ENCODE measurements at places on chromosomes 2 and 18.

GRCh38 chr2:28413152-28413898 is 20.7 kb downstream of the FOSL2 start:
- peak; percentile 56 for DNase-seq

DNA sequence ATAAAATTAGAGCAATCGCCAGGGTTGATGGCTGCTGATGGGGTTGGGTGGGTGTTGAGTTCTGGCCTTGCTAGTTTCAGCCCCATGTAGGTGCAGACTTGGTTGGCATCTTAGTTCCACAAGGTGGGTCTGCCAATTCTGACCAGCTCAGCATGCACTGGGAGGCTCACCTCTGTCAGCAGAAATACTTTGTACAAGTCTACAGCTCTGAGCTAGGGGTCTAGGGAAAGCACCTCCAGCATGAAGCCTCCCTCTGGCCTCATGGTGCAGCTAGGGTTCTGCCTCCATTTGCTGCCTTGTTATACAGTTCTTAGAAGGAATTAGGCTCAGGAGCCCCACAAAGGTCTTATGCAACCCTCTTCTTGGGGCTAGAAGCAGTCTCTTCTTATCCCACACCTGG is 278.9 kb upstream of the HDAC4 start:
- no peak for DNase-seq

DNA sequence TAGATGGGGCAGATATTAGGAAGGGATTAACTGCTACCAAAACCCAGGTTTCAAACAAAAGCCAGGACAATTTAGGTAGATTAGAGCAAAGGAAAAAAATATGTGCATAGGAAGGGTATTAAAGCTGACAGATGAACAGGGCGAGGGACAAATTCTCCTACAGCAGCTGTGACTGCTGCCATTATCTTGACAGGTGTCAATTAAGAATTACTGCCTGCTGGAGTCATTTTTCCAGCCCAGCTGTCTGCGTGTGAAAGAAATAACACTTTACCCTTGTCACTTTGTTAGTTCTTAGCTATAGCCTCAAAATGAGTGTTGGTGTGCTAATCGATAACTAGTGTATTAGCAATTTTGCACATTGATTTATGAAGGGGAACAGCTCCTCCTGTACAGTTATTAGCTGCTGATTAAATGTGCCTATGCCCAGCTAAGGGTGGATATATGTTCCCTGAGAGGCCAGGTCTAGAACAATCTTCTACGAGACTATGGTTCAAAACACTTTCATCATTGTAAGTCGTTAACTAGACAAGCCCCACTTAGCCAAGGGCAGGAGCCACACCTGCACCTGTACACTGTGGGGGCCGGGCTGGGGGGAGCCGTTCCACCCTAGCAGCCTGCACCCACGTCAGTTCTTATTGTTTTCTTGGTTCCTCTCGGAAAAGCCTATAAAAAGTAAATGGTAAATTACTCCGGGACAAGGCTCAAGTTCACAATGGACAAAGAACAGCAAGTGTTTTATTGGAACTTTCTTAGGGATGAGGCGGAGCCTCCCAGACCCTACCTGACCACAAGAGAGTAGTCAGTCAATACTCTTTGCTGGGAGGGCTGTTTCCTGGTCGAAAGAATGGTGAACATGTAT is 7.7 kb downstream of the TSHZ1 start:
- DNase-seq: peak; percentile 36

DNA sequence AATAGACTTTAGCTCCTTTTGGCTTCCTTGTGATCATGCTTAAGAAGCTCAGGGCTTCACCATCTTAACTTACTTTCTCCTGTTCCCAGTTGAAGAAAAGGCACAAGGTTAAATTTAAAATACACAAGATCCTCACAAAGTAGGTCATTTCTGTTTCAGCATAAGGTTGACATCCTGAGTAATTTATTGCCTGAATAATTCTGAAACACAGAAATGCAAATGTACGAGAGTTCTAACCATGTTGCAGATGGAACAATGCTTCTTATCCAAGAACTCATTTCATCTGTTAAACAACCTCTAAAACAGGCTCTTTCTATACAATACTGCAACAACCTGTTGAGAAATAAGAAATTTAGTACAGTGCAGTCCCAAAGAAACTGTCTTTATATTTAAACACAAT is 395.2 kb downstream of the BCL11A start:
- peak; percentile 44 for DNase-seq

DNA sequence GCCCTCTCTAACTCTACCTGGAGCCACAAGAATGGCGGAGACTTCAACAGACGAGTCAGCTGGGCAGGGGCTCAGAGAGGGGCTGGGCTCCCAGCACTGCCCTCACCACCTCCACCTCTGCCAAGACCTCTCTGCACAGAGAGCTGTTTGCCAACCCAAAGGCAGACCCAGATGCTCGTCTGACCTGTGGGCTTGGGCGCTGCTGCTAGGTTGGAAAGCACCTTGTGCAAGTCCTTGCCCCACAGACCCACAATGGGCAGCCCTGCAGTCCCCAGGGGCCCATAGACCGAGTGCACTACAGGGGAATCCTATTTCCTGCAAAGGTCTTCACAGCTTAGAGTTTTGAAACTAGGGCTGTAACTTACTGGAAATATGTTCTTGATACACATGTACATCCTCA is 13.3 kb downstream of the ACKR3 start:
- no peak for DNase-seq

GRCh38 chr18:66254121-66254520 is 349.8 kb downstream of the CDH19 start:
- DNase-seq: no peak

DNA sequence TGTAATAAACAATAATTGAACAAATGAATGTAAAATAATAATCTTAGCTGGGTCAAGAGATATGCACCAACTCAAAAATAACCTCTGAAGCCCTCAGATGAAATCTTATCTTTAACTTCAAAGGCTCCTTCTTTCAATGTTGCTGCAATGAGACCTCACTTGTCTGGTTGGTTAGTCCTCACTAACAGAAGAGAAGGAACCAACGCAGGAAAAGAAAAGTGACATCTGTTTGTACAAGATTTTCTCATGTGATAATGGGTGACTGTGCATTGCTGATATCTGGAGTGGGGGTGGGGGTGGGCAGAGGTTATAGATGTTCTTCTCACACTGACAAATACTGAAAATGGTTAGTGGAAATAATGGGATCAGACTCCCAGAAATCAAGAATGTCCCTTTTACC is 2.6 kb downstream of the SCN7A start:
- no peak for DNase-seq

DNA sequence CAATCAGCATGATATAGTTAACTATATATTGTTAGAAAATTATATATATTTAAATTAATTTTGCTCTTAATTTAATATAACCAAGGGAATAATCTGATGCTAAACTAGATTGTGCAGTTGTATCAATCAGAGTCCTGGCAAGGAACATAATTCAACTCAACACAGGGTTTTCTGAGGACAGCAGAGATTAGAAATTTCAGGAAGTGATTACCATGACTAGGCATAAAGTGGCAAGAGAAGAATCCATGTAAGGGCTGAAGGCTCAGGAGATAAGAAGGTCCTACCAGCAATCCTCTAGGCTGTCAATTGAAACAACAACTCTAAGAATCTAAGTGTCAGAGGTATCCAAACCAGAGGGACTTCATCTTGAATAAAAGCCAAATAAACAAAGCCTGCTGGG is 807.8 kb downstream of the DSC3 start:
- no peak for DNase-seq

DNA sequence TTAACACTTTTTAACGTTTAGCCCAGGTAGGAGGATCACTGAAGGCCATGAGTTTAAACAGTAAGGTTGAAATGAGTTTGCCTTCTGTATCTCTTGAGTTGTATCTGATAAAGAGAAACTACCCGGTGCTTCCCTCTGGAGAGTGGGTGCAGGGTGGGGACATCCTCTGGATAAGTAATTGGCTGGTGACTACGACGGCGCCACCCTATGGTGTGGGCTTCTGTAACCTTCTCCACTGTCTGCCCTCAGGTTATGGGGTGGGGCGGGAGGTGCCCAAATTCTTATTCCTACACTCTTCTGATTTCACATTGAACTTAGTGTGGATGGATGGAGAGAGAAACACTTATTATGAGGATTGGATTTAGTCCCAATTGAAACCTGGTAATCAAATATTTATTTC is 68.8 kb downstream of the LDLRAD4 start:
- no peak for DNase-seq

GRCh38 chr2:190119257-190119656 is 56.7 kb upstream of the MSTN start:
- peak; percentile 62 for DNase-seq

DNA sequence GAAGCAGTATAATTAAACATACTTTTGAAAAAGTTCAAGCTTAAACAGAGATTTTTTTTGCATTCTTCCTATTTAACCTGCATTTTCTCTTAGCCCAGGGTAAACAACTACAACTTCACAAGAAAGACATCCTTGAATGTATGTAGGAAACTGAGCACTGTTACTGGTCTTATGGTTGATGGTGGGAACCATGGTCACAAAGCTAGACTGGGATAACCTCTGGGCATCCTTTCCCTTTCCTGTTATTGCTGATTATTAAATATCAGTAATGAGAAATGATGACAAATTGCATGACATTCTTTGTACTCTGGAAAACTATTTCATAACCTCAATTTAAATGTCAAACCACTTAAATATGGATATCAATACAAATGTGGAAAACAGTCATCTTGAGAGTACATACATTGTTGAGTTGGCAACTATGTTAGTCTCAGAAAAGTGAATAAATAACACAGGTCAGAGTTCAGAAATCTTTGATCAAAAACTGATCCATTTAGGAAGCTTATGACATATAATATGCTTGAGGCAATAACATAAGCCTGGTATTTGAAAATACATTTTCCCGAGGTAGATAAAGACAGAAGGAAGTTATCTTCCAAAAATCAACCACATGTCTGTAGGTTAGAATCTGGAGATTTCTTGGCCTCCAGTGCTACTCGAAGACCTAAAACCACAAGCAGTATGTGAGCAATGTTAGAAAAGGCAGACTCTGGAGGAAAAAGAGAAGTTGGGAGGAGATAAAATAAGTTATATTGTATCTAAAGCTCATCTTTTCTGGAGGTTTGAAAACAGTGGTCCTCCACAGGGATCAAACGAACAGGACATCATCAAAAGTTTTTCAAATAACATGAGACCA is 65.2 kb upstream of the ST8SIA5 start:
- no peak for DNase-seq

- no peak for DNase-seq
Observed at GRCh38 chr2:232927032-232927792, 57.1 kb downstream of the SNORC start.

DNA sequence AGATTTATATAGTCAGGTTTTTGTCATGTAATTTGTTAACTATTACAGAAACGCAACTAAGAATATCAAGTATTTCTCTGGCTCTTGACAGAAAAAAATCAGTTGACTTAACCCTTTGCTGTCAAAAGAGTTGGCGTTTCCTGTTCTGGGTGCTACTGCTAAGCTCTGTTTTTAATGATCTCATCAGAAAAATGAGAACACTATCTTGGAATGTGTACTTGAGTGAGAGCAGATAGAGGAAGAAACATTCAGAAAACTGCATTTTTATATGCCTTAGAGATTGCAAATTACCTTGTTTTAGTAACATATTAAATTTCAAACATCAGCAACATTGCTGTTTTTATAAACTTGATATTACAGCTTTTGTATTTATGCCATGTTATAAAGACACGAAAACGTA is 297.9 kb downstream of the RDH14 start:
- no peak for DNase-seq

DNA sequence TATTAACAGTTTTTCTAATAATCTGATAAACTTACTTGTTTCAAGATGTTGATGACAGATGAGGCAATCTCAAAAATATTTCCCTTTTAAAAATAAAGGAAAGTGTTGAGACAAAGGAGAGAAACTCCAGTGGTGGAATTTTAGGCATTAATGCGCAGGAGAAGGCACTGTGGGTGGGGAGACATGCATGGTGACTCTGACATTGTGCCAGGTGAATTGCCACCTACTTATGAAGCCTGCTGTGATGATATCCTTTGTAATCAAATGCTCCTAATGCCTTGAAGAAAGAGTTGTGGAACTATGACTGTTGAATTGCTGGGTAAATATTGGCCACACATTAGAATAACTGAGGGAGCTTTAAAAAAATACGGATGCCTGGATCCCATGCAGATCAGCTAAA is 101.4 kb downstream of the PLA2R1 start:
- no peak for DNase-seq

GRCh38 chr2:31166925-31167324 is 28.7 kb upstream of the GALNT14 start:
- DNase-seq: no peak

GRCh38 chr2:74564222-74564621 is 9.7 kb downstream of the DOK1 start:
- no peak for DNase-seq

DNA sequence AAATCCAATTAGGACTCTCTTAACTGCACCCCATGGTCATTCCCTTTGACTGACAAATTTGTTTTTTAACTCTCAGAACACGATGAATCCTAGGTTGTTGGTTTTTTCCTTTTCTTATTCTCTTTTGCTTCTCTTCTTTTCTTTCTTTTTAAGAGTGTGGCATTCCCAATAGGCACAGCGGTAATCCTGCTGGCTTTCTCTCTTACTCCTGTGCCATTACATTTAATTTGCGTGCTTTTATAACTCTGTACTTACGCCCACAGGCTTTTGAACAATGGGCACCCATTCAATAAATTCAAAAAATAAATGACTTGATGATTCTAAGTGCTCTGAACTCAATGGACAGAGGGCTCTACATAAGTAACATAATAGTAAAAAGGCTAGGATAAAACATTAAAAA is 189.0 kb upstream of the SMAD7 start:
- DNase-seq: no peak

DNA sequence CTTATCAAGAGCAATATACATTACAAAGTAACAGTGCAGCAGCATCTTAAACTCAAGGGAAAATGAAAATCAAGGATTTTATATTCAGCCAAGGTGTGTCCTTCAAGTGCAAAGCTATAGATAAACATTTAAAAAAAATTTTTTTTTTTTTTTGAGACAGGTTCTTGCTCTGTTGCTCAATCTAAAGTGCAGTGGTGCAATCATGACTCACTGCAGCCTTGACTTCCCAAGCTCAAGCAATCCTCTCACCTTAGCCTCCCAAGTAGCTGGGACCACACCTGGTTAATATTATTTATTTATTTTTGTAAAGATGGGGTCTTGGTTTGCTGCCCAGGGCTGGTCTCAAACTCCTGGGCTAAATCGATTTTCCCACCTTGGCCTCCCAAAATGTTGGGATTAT is 9.0 kb downstream of the CDKL4 start:
- no peak for DNase-seq

- no peak for DNase-seq
Observed at GRCh38 chr2:100983684-100984310, 18.3 kb upstream of the RPL31 start.

- no peak for DNase-seq
Observed at GRCh38 chr2:75646090-75646582, 447 bp upstream of the MRPL19 start.

DNA sequence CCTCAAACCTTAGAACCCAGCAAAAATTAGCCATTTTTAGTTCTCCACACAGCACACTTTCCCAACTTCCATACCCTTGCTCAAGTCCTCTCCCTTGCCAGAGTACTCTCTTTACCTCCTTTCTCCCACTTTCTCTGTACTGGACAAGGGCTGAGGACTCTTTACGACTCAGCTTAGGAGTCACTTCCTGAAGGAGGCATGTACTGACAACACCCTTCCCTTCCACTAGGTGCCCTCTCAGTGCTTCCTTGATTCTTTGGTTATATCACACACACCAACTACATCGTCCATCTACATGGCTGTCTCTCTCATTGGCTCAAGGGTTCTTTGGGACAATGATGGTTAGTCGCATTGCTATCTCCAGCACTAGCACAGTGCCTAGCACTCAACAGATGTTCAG is 5.2 kb upstream of the C18orf63 start:
- DNase-seq: no peak

- DNase-seq: peak; percentile 1
Observed at GRCh38 chr2:33086400-33087015, 139.8 kb downstream of the LTBP1 start.

Measured in G401 (cell line).